Epithelial cell of alveolus of lung (primary cell): ENCODE measurements at places on chromosomes 1 and 21. TPM values are rescaled to one million over a fixed set of nuclear protein-coding genes. Genes with fewer than 3 reads are reported as not detected.

Gene SLC22A15
- total RNA-seq, result 0.32 and 1.9 TPM in 2 replicates

Gene UBE2U
- not detected in 2 replicates for total RNA-seq

Gene OR10K2
- total RNA-seq, result not detected in 2 replicates

Gene MPL
- not detected in 2 replicates for total RNA-seq

Gene OPTC
- total RNA-seq, result not detected in 2 replicates

Gene ST6GALNAC5
- total RNA-seq, result 0.64 and 5.3 TPM in 2 replicates

Gene CD1D
- 7.8 and 17.6 TPM in 2 replicates for total RNA-seq

Gene DLGAP3
- total RNA-seq, result under 0.01 and 0.08 TPM in 2 replicates

Gene TRAPPC10
- total RNA-seq, result 14.1 and 14.6 TPM in 2 replicates

Gene KMO
- not detected in 2 replicates for total RNA-seq

Gene GNAT2
- 0.32 TPM in 1 of 2 replicates, not detected in the other for total RNA-seq
